ENCODE measurements at places on chromosomes 12 and 14. TPM values are rescaled to one million over a fixed set of nuclear protein-coding genes. Genes with fewer than 3 reads are reported as not detected.

Gene TAS2R9
- polyA plus RNA-seq, result not detected

DNA sequence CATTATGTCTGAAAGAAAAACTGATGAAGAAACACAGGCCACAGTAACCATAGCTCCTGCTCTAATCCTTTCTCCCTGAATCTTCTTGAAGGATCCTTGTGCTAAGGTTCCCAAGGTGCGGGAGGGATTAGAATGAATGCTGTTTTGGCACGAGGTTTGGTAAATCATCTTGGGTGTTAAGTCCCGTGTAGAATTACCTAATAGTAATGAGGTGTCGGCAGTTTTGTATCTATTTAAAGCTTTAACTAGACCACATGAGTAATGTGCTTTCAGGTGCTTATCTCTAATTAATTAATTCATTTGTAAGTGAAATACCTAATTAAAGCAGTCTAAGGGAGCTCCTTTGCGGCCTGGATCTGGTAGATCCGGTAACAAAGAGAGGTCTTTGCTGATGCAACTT is 53.9 kb downstream of the GNG2 start:
- no peak for DNase-seq
- H3K4me1 ChIP-seq, result no peaks in the 10 kb centered on the region
- no peaks in the 10 kb centered on the region for H3K27me3 ChIP-seq
- no peaks in the 10 kb centered on the region for H3K36me3 ChIP-seq
- H3K27ac ChIP-seq, result no peak overlapping the region
- no peak overlapping the region for H3K4me3 ChIP-seq

- H3K27ac ChIP-seq, result no peak overlapping the region
- H3K36me3 ChIP-seq, result no peaks in the 10 kb centered on the region
These were observed 196.8 kb downstream of the RAD51B start for GRCh38 chr14:68016255-68016914.

DNA sequence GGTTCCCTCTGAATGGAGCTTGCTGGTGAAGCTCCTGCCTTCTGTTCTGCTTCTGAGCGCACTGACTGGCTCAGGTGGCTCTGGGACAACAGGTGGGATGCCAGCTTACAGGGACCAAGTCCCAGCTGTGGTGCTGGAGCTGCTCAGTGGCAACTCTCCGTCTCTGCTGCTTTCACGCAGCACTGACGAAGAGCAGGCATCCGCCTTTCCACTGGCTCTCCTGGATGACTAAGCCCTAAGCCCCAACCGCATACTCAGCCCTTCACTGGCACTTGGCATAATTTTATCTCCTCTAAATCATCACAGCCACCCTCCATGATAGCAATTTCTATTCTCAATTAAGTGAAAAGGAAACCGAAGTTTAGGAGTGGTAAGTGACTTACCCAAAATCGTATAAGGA is 3.7 kb upstream of the RTL1 start:
- H3K4me1 ChIP-seq, result no peaks in the 10 kb centered on the region
- no peaks in the 10 kb centered on the region for H3K27me3 ChIP-seq
- no peak overlapping the region for H3K4me3 ChIP-seq
- H3K36me3 ChIP-seq, result no peaks in the 10 kb centered on the region
- no peak for DNase-seq
- no peak overlapping the region for H3K27ac ChIP-seq

DNA sequence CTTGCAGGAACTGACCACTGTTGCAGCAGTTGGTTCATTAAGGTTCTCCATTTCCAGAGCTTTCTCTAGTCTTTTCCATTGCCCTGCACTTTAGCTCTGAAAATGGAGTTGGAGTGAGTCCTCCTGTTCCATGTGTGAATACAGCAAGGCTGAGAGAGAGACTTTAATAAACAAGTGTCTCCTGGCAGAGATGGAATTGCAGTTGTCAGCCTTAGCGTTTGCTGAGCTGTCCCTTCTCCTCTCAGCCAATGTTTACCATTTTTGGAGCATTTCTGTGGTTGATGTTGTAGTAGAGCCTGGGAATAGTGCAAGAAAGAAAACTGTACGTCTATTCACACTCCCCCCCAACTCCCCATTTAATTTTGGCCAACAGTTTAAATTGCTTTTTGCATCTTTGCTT is 7.5 kb upstream of the MANSC4 start:
- peaks cover 5% of the 10 kb centered on the region for H3K36me3 ChIP-seq
- peak overlapping the region; percentile 3 for H3K27ac ChIP-seq
- no peak for DNase-seq
- peaks cover 16% of the 10 kb centered on the region for H3K4me1 ChIP-seq

DNA sequence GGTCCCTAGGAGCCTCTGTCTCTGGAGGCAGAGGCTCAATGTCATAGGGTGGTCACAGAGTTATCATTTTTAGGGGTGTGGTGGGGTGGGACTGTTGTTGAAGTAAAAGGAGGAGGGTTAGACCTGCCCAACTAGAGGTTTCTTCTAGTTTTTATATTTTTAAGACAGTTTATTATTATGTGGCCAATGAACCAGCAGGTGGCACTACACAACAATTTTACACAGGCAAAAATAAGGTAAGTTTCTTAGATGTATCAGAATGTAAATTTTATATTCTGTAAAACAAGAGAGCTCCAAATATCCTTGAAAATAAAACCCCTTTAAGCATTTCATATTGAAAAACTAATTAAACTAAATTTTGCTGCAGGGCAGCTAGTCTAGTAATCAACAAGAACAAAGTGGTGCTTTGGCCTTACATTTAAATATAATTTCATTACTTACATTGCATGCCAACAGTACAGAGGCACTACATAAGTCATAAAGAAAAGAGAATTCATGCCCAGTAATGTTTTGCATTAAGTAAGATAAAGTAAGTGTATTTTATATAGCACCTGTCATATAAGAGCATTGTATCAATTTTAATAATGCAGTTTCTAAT is 22.2 kb upstream of the OVCH1 start:
- H3K27ac ChIP-seq, result no peak overlapping the region
- no peak overlapping the region for H3K4me3 ChIP-seq
- H3K36me3 ChIP-seq, result peaks cover 2% of the 10 kb centered on the region

All from aorta (tissue), 5 donors.